Cardiac septum (tissue), 1 donor: ENCODE measurements at places on chromosomes 13 and 19. TPM values are rescaled to one million over a fixed set of nuclear protein-coding genes. Genes with fewer than 3 reads are reported as not detected.

- DNase-seq: no peak
These were observed 49.4 kb upstream of the TNFSF11 start for GRCh38 chr13:42524487-42525034.

The PCP2 gene
- not detected for total RNA-seq

DNA sequence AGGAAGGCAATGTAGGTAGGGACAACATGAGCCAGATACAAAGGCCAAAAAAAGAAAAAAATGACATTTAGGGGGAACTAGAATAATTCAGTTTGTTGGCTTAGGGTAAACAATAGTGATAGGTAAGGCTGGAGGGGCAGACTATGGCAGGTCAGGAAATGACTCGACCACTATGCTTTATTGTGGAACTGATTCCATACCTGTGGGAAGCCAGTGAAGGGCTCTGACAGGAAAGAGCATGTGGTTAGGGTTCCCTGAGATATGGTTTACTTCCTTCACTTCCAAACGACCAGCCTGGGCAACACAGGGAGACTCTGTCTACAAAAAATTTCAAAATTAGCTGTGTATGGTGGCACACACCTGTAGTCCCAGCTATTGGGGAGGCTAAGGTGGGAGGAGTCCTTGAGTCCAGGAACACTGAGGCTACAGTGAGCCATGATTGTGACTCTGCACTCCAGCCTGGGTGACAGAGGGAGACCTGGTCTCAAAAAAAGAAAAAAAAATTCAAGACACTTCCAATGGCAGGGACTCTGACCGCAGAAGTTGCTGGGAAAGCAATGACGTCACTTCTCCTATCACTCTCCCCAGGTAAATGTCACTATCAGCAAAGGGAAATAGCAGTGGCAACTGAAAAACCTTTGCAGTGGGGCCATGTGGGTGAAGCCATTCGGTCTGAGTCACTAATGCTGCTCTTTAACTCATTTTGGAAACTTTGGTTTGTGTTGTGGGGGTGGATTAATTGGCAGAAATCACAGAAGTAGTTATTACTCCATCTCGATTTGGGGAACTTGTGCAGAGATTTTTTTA, 192.8 kb upstream of the TSC22D1 start:
- no peak for DNase-seq

DNA sequence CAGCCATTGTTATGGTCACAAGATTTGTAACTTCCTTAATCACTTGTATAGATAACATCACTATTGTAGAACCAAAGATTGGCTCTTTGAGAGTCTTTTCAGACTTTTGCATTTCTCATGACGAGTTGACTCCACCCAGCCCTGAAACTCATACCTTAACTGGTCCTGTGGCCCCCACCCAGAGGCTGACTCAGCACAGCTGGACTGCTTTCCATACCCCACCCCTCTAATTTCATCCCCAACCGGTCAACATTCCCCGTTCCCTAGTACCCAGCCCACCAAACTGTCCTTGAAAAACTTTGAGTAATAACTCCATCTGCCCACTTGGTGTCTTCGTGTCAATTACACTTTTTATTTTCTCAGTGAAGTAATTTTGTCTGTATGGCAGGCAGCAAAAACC, 32.1 kb upstream of the SLITRK1 start:
- DNase-seq: no peak

The SAE1 gene
- total RNA-seq: 45.0 TPM

The IZUMO4 gene
- 4.3 TPM for total RNA-seq

The ATP4B gene
- not detected for total RNA-seq

GRCh38 chr19:15640904-15641597, 354 bp downstream of the CYP4F3 start:
- no peak for DNase-seq

The PPM1N gene
- total RNA-seq: 0.59 TPM
